ENCODE measurements at places on chromosomes 12 and 14.

- DNase-seq, result no peak
Measured at GRCh38 chr12:29226616-29227015, 77.5 kb downstream of the FAR2 start.

DNA sequence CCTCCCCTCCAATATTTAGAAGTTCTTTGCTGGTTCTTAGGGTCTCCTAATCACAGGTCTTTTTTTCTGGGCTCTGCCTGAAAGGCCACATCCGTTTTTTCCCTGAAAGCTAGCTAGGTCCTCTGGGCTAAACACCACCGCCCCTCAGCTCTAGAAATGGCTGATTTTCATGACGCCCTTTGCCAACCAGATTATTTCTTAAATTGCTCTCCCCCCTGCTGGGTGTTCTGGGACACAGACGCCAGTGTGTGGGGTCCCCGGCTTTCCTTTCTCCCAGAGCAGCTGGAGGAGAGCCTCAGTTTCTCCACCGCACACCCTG, 45.3 kb upstream of the ATP23 start:
- DNase-seq, result no peak

DNA sequence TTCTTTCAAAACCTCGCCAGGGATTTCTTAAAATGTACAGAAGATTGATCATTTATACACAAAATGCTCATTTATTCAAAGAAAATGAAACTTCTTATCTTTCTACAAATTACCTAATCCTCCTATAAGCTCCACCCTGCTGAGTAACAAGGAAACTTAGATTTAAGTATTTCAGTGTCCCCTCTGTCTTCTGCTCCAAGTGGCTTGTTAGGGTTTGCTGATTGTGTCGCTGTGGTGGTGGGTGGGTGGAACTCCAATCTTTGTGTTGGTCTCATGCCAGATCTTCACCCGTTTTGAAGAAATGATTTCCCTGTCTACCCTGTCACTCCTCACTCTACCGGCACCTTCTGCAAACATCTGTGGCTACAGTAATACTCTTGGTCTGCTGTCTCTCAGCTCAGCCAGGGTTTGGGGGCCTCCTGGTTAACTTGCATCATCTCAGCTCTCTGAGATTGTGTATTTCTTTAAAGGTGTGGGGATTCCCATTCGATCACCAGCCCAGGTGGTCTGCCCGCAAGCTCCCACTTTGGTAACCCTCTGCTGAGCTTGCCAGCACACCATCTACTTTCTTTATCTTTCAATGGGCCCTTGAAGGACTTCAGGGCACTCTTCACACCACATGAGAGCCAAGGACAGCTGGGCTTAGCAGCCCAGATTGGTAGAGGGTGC, 73.8 kb downstream of the DRAM1 start:
- DNase-seq, result no peak

DNA sequence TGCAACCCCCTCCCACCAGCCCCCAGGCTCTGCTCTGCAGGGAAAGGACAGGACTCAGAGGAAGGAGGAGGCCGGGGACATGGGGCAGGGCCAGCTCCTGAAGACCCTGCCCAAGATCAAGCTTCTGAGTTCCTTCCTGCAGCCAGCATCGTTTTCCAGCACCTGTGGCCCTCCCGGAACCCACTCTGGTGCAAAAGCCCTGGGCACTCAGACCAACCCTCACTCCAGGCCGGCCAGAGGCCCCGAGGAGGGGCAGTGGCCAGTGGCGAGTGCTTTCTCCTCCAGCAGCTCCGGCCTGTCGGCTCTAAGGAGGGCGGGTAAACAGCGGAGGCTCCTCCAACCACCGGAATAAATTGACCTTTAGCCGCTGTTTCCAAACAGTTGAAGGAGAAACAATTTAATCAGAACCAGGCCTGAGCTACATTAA, 10.8 kb downstream of the TMEM179 start:
- no peak for DNase-seq

- DNase-seq, result no peak
Measured at GRCh38 chr14:99327050-99327449, 55.1 kb upstream of the BCL11B start.

DNA sequence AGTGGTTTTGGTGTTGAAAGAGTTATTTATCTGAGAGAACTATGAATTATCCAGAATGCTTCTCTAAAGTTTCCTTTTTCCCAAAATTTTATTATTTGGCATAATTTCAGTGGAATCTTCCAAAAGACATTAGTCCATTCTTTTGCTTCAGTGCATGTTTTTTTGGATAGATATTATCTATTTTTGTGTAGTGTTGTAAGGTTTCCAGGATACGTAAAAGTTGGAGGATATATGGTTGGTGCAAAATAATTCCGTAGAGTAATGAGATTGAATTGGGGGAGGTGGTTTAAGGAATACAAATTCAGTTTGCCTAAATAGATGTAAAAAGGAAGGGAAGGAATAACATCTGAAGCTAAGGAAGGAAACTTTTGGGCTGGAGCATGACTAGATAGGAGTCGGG, 186.6 kb downstream of the RGS6 start:
- DNase-seq, result no peak

Measured in retinal pigment epithelial cell (primary cell).